ENCODE measurements at places on chromosomes 16 and 17.

DNA sequence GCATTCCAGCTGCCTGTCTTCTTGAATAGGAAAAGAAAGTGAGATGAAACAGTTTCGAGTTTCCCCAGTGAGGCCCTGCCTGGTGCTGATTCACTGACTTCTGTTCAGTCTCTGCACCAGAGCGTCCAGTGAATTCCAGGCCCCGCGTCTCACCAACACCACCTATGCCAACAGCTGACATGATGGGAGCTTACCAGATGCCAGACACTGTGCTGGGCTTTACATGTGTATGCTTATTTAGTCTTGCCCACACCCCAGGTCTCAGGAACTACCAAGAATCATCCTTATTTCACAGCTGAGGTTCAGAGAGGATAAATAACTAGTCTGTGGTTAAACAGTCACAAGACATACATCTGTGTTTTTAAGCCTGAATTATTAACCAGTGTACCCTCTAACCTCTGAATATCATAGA is 29.1 kb upstream of the IRX6 start:
- DNase-seq: no peak

GRCh38 chr17:57170866-57171265 is 85.5 kb upstream of the MSI2 start:
- no peak for DNase-seq

DNA sequence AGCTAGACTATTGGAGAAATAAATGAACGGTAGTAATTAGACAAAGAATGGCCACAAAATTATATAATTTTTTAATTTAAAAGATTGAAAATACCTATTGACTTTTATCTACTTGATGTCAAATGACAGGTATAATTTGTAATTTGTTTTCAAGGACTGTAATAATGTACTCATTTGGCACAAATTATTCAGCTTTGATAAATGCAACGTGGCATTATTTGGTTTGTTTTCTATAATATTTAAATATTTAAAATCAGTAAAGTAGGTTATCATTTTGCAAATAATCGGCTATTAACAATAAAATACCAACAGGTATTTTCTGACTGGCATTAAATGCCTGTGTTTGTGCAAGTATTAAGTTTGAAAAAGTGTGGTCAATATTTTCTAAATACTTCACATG is 60.6 kb downstream of the CDH11 start:
- no peak for DNase-seq

GRCh38 chr17:17837966-17838962 is 1.5 kb upstream of the SREBF1 start:
- no peak for DNase-seq

DNA sequence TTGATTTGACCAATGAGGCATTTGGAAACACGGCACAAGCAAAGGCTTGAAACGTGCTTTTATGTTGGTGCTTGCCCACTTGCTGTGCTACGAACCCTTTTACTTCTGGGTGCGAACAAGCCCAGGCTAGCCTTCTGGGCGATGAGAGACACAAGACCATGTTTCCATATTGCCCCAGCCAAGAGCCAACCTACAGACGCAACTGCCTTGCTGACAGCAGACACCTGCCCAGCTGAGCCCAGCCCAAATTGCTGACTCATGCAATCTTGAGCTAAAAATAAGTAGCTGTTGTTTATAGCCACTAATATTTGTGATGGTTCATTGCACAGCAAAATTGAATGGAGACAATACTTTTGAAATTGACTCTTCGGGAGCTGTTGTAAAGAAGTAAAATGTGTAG is 464.5 kb downstream of the WWOX start:
- DNase-seq: no peak

GRCh38 chr16:30551781-30552180 is 6.4 kb downstream of the ZNF764 start:
- DNase-seq: no peak

Measured in fibroblast of skin of left biceps (primary cell).